ENCODE measurements at places on chromosomes 11 and 22.

GRCh38 chr11:8040261-8040920 is 40.6 kb upstream of the TUB start:
- DNase-seq: no peak

DNA sequence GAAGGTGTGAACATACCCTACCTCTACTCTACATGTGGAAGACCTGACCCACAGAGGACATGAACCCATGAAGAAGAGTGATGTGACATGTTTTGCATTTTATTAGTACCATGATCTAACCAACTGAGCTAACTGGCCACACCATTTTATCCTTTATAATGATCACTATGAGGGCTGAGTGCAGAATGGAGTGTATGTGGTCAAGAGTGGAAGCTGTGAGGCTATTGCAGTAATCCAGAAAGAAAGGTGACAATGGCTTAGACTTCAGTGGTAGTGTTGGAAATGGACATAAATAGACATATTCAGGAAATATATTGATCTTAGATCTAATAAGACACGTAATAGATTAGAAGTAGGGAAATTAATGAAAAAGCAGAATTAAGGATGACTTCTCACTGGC is 3.8 kb downstream of the SRSF8 start:
- DNase-seq: no peak

DNA sequence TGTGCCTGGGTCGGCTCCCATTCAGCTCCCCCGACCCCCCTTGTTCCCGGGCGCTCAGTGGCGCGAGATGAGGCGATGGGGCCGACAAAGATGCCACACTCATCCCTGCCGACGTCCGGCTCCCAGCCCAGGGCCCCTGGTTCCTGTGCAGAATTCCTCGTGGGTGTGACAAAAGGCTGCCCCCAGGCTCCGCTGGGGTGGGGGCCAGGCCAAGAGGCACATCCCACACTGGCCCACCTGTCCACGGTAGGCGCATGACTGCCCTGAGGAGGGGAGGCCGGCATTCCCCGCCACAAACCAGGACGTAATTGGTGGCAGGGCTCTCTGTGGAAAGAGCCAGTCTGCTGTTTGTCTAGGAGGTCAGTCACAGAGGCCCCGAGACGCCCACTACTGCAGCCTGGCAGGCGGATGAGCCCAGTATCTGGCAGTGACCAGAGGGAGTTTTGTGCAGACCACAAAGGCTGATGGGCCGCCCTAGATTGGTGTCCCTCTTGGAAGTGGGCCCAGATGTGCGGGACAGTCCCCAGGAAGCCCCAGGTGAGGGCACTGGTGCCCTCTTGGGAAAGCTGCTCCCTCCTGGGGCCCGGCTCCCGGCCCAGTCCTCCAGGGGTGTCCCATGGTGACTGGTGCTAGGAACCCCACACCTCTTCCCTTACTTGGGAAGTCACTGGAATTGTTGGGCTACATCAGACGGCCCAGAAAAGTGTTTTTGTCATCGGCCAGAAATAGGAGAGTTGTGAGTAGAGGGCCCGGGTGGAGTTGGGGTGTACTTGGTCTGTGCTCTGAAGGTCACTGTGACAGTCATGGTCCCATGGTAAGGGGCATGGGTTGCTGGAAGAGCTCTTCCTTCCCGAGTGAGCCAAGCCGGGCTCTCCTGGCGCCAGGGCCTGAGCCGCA is 5.8 kb downstream of the CCND1 start:
- DNase-seq: no peak

- no peak for DNase-seq
Observed at GRCh38 chr11:3126901-3127691, 38.0 kb downstream of the OSBPL5 start.

DNA sequence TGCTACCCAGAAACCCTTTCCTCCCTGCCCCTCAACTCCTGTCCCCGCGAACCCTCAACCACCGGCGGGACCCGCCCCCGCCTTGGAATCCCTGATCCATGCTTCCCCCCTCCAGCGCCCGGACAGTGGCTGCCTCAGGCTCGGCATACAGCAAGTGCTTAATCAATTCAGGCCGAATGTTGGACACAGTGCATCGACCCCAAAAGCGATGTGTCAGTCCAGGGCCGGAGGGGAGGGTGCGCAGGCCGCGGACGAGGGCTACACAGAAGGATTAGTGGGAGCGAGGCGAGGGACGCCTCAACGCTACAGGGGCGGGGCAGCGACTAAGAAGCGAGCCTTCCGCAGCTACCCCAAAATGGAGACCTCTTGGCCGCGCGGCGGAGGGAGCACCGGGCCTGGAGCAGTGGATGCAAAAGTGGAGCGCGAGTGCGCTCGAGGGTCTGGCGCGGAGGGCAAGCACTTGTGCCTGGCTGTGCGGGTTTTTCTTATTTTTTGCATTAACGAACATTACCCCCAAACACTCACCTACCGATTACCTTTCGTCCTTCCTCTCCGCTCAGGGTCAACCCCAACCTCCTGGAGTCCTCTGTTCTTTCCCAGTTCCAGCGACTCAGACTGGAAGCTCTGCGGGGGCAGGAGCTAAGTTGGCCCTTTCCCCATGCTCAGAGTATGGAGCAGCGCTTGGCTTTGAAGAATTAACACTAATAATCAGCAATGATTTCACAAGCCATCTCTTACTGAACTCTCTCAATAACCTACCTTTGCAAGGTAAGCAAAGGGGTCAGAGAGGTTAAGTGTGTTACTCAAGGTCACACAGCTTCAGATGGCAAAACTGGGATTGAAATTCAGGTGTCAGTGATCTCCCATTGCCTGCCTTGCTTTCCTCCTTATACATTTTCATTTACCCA is 30.0 kb upstream of the WNT11 start:
- peak; percentile 25 for DNase-seq

DNA sequence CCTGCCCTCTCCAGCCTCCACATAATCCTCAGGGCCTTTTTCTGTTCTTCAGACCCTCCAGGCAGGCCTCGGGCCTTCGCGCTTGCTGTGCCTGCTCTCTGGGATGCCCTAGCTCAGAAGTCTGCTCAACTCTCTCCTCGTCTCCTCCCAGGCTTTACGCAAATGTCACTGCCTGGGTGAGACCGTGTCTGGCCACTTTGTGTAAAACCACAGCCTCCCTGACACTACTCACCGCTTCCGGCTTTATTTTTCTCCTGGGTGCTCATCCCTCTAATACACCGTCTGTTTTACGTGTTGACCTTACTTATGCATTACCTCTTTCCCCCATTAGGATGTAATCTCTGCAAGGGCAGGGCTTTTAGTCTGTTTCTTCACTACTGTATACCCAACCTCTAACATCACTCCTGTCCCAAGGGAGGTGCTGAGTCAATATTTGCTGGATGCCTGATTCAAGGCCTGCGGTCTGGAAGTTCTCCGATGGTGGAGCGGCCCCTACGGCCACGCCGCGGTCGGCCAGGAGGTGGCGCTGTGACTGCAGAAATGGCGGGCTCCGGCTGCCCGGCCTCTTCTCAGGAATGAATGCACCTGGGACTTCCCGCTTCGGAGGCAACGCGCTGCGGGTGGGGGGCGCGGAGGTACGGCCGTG is 58.2 kb upstream of the THY1 start:
- peak; percentile 96 for DNase-seq

DNA sequence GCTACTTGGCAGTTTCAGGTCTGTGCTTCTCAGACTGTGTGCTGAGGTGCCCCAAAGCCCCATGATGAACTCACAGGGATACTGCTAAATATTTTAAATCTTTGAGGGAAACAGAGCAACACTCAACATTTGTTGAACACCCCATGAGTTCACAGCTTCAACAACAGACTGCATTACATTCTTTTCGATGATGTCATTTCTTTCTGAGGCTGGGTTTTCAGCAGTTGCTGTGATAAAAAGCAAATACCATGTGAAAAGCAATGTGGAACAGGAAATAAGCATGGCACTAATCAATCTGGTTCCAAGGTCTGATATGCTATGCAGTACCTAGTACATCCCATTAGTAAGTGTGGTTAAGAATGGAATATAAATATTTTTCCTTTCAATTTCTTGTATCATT is 82.7 kb downstream of the RPL27A start:
- no peak for DNase-seq

DNA sequence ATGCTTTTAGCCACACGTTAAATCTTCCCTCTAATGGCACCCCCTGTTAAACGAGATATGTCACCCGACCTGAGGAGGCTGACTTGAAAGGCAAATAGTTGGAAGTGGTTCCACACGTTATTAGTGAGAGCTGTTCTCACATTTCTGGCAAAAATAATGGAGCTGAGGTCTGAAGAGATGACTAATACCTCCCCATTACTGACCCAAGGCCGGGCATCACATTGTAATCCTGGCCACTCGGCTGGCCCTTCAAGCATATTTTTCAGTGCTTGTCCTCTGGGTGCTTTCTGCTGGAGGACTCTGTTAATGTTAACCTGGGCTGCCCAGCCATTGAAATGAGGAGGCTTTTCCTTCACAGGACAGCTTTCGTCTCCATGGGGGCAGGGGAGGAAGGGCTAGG is 260.0 kb upstream of the CADM1 start:
- no peak for DNase-seq
